ENCODE measurements at places on chromosomes 1 and 21. TPM values are rescaled to one million over a fixed set of nuclear protein-coding genes. Genes with fewer than 3 reads are reported as not detected.
A peak's percentile ranks its signal among the peaks of the same experiment; 100 is the strongest.

DNA sequence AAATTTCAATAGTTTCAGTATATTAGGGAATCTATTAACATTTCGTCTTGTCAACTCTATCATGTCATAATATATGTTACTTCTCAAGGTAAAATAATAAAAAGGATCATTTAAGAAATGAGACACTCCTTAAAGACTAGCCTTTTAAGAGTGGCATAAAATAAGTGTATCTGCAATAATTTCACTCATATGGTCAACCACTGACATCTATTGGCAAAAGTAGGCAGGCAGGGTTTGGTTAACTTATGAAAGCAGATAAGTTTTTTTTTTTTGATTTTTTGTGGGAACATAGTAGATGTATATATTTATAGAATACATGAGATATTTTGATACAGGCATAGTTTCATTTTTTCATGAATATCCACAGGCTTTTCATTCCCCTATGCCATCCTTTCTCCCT lies 5.5 kb upstream of the RGS21 start:
- DNase-seq: no peak

DNA sequence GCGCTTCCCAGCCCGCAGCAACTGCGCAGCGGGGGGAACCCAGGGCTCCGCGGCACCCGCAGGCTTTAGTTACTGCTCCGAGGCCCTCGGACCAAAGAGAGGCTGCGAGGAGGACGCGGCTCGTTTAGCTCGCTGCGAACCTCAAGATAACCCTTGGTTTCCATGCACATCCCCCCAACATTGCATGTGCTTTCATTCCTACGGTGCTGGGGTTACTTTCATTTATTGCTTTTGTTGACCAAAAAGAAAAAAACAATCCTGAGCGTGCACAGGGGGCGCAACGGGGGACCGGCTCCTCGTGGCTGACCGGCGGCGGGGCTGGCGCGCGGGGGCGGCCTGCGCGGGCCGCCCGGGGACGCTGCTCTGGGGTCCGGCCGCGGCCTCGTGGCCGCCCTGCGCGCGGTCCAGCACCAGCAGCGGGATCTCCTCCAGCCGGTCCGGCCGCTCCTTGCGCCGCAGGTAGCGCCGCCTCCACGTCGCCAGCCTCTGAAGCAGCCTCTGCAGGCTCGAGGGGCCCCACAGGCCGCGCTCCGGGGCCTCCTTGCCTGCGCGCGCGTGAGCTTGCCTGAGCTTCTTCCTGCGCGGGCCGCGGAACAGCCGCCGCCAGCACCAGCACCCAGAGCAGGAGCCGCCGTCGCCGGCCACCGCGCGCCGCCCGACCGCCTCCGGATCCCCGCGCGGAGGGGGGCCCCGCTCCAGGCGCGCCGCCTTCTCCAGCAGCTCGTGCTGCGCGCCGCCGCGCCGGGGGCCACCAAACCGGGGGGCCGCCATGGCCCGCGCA lies 77.4 kb downstream of the DESI2 start:
- DNase-seq: peak; percentile 61

GRCh38 chr1:203325026-203325417 lies 19.7 kb downstream of the BTG2 start:
- DNase-seq: peak; percentile 90

- no peak for DNase-seq
These were observed 15.6 kb downstream of the PLPPR5 start for GRCh38 chr1:98988904-98989555.

GRCh38 chr1:58457023-58457635 lies 89.4 kb downstream of the OMA1 start:
- DNase-seq: no peak

DNA sequence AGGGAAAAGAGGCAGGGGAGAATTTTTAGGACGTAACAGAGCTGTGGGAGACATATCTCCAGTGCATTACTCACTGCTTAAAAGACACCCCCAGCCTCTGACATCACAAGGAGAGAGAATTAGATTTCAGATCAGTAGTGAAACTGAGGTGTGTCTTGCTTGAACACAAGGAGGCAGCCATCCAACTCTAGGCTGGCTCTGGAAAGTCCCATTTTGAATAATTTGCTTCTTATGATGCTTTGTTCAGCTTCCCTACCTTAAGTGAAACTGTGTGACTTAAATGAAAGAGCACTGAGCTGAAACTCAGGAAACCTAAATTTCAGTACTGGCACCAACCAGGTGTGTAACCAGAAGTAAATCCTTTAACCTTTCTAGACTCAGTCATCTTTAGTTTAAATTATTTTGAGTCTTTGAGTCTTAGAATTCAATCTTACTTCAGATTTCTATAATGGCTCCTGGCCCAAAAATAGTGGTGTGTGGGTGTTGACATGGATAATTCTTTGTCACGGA lies 251.6 kb upstream of the SGIP1 start:
- DNase-seq: peak; percentile 55

DNA sequence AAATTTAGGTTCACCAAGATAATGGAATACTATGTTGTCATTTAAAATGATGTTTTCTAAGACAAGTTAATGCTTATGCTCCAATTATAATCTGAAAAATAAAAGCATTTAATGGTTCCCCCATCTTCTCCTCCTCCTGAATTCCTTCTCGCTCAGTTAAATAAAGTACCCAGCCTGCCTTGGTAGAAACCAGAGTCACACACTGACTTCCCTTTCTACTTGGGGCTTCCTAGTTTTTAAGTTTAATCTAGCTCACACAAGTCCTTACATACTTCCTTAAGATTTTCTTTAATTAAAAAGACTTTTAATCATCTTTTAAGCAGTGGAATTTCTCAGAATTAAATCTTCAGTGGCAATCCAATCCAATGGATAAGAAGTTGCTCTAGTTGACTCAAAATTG lies 32.9 kb downstream of the CD58 start:
- no peak for DNase-seq

- DNase-seq: no peak
These were observed 40.0 kb downstream of the SYNJ1 start for GRCh38 chr21:32687643-32688345.

DNA sequence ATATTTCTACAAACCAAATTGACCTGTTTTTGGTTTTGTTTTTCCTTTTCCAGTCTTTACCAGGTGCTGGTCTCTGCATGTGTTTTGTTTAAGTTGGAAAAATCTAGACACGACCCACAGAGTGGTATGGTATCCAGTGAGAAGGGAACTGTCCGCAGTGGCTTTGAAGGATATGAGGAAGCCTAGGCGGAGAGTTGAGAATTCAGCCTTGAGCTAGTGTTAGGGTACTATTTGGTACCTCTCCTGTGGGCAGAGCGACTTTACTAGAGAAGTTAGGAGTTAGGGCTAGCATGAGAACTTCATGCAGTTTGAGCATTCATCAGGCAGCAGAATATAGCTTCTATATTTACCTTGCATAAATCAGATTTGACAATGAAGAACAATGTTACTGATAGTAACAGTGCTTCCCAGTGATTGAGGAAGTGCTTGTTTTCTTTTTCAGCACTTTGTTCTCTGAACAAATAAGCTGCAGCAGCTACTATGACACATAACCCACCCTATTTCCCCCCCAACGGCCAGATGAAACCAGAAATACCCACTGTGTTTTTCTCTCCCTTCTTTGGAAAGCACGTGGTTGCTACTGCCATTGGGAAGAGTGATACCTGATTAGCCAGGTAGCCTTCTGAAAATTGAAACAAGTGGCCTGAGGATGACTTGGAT lies 19.0 kb downstream of the MRPS6 start:
- DNase-seq: no peak

- DNase-seq: no peak
These were observed 5.2 kb downstream of the KRTAP10-8 start for GRCh38 chr21:44617071-44617501.

DNA sequence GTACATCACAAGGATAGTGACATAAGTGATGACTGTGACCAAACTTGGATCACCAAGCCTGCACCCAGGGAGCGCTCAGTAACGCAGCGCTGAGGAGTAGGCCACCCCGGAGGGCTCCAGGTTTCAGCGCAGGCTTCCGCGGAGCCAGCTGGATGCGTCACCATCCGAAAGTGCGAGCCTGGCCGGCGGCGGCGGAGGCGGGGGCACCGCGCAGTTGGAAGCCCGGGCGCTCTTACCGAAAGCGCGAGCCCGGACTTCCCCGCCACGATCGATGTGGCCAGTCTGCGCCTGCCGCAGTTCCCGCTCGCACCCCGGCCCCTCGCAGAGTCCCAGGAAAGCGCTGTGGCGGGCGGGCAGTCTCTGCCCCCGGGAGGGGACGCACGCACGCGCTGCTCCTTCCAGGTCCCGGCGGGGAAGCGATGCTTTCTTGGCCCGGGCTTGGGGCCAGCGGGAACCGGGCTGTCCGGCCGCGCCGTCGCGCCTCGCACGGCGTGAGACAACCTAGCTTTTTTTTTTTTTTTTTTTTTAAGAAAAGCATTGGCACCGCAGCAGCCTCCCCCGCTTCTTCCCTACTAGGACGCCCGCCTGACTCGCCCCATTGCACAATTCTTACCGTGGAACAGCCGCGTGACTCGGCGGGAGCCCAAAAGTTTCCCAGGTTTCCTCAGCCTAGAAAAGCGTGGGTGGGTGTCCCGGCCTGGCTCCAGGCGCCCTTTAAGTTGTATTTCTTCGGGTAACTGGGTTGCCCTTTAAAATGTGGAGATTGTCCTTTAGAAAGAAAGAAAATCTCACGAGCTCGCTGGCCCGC lies 36.4 kb upstream of the JAK1 start:
- DNase-seq: peak; percentile 77

- DNase-seq: peak; percentile 53
These were observed 30.3 kb upstream of the CBR3 start for GRCh38 chr21:36104317-36105300.

DNA sequence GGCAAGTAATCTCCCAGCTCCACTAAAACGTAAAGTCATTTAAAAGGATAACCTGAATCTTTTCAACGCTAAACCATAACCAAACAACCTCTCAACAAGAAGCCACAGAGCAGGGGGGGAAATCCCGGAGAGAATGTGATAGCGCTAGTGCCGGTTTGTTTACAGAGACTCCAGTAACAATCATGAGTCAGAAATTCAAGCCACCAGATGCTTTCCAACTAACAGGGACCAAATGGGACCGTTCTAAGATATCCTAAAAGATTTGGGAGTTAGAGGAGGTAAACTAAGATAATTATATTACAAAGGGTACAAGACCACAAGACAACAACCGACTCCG lies 825 bp downstream of the DCAF8 start:
- peak; percentile 58 for DNase-seq

The SDHC gene
- total RNA-seq: 33.3 TPM

The SPATA46 gene
- not detected for total RNA-seq

The AZIN2 gene
- 2.1 TPM for total RNA-seq

The PTPRC gene
- 13.3 TPM for total RNA-seq
